ENCODE measurements at places on chromosomes 3 and 15.
A peak's percentile ranks its signal among the peaks of the same experiment; 100 is the strongest.

DNA sequence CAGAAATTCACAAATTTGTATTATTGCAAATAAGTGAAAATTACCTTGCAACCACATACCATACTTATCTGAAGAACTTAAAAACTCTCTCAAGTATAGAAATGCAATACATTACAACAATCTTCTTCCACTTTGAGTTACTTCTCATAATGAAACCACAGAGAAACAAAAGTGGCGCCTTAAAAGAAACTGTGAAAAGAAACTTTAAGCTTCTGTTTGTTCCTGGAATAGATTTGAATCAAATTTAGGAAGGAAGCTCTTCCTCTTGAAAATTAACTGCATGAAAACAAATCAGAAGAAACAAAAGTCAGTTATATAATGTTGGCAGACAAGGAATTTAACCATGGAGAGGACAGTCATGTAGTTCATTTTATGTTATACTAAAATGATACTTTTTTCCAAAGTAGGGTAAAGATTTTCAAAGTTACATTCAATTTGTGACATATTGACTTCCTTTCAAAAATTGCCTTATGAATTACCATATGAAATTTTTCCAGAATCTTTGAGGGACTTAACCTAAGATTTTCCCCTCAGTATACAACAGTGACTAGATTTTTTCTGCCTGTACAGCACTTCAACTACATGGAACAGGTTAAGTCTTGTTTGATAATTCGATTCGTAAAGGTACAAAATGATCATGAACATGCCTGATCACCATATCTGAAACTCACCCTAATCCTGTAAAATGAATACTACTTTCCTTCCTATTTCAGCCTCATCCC, 57.6 kb upstream of the TNFSF10 start:
- no peak for DNase-seq

DNA sequence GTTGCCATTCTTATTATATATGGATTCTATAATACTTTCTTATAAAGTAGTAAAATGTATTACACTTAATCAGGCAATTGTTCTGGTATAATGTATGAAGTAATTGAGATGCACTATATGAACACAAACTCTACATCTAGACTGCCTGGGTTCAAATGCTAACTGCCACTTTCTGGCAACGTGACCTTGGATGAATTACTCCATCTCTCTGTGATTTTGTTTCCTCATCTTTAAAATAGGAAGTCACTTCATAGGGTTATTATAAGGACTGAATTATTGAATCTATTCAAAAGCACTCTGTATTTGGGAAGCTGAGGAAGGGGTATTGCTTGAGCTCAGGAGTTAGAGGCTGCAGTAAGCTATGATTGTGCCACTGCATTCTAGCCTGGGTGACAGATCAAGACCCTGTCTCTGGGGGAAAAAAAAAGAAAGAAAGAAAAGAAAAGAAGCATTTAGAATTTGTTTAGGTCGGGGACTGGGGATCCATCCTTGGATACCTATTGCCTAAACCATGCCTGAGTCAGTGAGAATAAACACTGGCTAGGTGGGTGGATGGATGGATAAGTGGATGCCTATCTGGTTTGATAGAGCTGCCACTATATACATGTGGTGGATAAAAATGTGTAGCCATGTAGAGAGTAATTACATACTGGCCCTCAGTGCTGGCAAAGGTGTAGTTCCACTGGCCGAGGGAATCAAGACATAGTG, 2.5 kb downstream of the TM4SF1 start:
- DNase-seq = no peak

DNA sequence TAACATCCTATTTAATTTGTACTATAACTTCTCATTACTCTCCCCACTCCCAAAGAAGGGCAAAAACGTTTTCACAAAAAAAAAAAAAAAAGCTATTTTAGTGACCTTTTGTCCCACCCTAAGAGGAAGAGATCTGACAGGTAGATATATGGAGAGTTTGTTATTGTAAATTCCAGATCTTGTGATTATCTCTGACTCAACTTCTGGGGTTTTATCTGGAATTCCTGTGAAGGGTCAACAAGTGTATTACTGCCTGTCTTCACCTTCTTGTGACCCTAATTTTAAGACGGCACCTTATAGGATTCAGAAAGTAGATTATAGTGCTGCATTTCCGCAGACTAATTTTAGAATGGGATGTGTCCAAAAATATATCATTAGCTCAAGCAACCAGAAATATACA, 205.9 kb upstream of the CDIN1 start:
- DNase-seq = no peak

DNA sequence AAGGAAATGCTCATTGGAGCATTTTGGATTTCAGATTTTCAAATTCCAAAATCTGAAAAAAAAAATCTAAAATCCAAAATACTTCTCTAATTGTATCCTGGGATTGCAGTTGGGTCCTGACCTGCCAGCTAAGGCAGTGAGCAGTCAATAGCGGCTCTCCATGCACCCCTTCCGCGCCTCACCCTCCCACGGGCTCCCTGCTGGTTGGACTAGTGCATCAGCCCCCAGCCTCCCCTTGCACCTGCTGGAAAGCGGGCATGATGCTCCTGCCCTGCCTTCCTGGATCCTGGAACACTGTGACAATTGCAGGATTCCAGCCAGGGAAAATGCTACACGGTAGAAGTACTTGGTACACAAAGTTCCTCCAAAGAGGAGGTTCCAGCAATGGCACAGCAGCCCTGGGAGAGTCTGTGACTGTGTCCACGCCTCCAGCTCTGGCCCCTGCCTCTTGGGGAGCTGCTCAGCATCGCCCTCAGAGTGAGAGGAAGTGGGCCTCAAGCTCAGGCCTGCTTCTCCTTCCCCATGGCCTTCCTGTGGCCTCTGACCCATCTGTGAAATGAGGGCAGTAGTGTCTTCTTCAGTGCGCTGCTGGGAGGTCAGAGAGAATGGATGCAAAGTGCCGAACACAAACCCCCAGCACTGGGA, 39.5 kb upstream of the CHRNB4 start:
- no peak for DNase-seq

- peak; percentile 90 for DNase-seq
These were observed 19.0 kb downstream of the FAN1 start for GRCh38 chr15:30922480-30923311.

DNA sequence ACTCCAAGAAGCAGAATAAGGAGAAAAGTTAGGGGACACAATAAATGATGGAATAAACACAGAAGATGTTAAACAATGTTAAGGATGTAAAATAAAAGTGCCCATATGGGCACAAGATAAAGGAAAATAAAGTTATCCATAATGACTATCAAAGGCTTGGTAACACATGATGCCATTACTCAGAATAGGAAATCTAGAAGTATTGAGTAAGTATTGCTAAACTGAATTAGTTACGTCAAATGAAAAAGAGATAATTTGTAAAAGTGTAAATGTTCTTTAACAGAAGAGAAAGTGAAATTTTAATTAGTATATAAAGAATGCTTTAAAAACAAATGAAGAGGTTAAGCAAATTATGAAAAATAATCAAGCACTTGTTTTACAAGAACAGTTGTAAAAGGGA, 6.7 kb downstream of the COPS2 start:
- no peak for DNase-seq

DNA sequence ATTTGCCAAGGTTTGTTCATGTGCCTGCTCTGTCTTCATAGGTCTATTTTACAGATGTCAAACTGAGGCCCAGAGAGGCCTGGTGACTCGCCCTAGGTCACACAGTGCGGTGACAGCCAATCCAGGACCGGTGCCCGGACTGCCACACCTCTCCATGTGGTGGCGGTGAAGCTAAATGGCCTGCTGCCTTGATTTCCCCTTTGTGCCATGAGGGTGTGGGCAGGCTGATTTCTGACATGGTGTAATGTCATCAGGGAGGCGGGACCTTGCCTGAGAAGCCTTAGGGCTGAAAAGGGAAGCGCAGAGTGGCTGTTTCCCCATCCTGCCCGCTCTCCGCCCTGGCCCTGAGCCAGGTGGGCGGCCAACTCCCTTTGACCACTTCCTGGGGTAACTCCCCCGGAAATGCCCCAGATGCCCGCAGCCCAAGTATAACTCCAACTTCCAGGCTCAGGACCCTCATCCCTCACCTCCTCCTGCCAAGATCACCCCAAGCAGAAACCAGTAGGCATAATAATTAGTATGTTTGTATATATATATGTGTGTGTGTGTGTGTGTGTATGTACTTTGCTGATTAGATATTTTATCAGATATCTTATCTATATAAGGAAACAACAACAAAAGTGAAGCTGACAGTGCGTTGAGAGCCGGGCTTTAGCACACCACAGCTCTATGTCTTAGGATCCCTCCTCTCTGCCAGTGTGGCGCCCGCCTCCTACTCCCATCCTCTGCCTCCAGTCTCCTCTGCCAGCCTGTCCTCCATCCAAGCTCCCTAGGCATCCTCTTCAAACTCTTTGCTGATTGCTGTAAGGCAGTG, 63.9 kb downstream of the IQSEC1 start:
- no peak for DNase-seq
